Posterior vena cava (tissue), 2 donors: ENCODE measurements at places on chromosomes 1 and 21. TPM values are rescaled to one million over a fixed set of nuclear protein-coding genes. Genes with fewer than 3 reads are reported as not detected.

The FLG2 gene
- not detected for total RNA-seq

The LCE1F gene
- total RNA-seq: not detected

The CFHR4 gene
- not detected for total RNA-seq

The SPRR2F gene
- total RNA-seq: 1.9 TPM

The THEM5 gene
- not detected for total RNA-seq

The ANXA9 gene
- total RNA-seq: not detected

The KRTAP20-1 gene
- total RNA-seq: not detected

The CRYBG2 gene
- not detected for total RNA-seq

The LRRC3 gene
- 1.8 TPM for total RNA-seq

The ARHGAP29 gene
- 39.3 TPM for total RNA-seq

The SLC35F3 gene
- not detected for total RNA-seq

The DIO1 gene
- not detected for total RNA-seq

The KRTAP13-2 gene
- not detected for total RNA-seq

The CA6 gene
- not detected for total RNA-seq

The SHC1 gene
- total RNA-seq: 135 TPM

The KAZN gene
- total RNA-seq: 6.2 TPM

The KMO gene
- total RNA-seq: 1.2 TPM

The NEGR1 gene
- 25.7 TPM for total RNA-seq

The IFFO2 gene
- total RNA-seq: 12.1 TPM

The KLF17 gene
- total RNA-seq: 0.32 TPM

The AMY1A gene
- total RNA-seq: not detected

The SPRR2D gene
- total RNA-seq: not detected

The TBX19 gene
- total RNA-seq: 1.2 TPM

The CDCA8 gene
- total RNA-seq: 0.48 TPM

The GJA8 gene
- total RNA-seq: not detected

The C1QB gene
- 125 TPM for total RNA-seq

The GRHL3 gene
- 0.19 TPM for total RNA-seq

The GSTM4 gene
- 35.4 TPM for total RNA-seq

The C1QA gene
- 72.6 TPM for total RNA-seq

The IL19 gene
- not detected for total RNA-seq

The FAM43B gene
- 3.9 TPM for total RNA-seq

The KRTAP6-1 gene
- not detected for total RNA-seq

The AMPD1 gene
- total RNA-seq: not detected

The SLC5A9 gene
- total RNA-seq: 0.28 TPM

The GUCA2A gene
- total RNA-seq: not detected

The CFAP74 gene
- total RNA-seq: not detected
